Glutamatergic neuron (in vitro differentiated cells): ENCODE measurements at places on chromosomes 12 and 14.

- DNase-seq = no peak
These were observed 108.3 kb downstream of the CRADD start for GRCh38 chr12:93785249-93786010.

- DNase-seq = no peak
These were observed 30.8 kb downstream of the DEGS2 start for GRCh38 chr14:100128688-100129087.

GRCh38 chr14:100336618-100337530, 13.7 kb downstream of the SLC25A47 start:
- DNase-seq = no peak

GRCh38 chr12:131357920-131358319, 353.0 kb upstream of the SFSWAP start:
- DNase-seq = no peak

- DNase-seq = no peak
These were observed 50.0 kb downstream of the PPFIBP1 start for GRCh38 chr12:27573972-27574371.

DNA sequence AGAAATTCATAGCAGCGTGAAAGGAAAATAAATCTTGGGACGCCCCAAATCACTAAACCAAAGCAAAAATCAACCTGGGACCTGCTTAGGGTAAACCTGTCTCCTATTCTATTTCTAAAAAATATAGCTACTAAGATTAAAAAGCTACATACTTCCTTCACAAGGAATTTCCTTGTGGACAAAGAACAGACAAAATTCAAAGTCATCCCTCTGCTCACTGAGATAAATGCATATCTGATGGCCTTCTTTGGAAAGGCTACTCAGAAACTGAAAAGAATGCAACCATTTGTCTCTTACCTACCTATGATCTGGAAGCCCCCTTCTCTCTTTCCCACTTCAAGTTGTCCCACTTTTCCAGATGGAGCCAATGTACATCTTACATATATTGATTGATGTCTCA, 93.0 kb upstream of the CNOT2 start:
- DNase-seq = no peak

DNA sequence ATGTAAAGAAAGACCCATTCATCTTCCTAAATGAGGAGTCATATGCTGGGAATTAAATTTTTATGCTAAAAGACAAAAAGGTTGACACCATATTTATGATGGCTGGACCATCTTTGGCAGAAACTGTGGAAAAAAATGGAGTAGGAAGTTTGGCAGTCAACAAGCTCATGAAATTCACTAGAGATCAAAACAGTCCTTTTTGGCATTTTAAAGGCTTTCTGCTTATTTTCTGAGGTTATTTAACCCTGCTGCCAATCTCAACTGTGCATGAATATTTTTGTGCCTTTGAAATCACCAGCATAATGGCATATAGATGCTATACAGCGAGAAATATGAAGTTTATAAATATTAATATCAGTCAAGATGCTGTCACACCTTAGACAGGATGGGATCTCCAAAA, 399.5 kb downstream of the PDZRN4 start:
- DNase-seq = no peak

- no peak for DNase-seq
These were observed 10.0 kb upstream of the AMHR2 start for GRCh38 chr12:53413485-53414204.

GRCh38 chr14:37711831-37712475, 116.5 kb downstream of the TTC6 start:
- DNase-seq = no peak

DNA sequence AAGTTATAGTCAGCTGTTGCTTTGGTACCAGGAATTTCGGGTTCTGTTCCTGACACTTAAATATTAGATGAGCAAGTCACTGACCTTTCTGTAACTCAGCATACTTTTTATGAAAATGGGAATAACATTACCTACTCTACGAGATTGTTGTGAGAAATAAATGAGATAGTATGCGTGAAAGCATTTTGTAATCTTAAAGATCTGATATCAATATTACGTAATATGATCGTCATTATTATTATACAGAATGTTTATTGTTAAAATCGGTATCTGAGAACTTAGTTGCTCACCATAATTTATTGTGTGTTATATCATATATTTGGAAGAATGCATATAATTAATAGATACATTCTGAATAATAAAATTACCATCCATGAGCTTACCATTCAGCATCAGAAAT, 6.1 kb upstream of the NECAP1 start:
- no peak for DNase-seq

- DNase-seq = peak; percentile 62
These were observed at the start of gene NID2 for GRCh38 chr14:52068615-52069306. Gene NID2, minus strand, starts transcription at chr14:52069059. Its CDS starts 65 bp downstream, at chr14:52068994.

DNA sequence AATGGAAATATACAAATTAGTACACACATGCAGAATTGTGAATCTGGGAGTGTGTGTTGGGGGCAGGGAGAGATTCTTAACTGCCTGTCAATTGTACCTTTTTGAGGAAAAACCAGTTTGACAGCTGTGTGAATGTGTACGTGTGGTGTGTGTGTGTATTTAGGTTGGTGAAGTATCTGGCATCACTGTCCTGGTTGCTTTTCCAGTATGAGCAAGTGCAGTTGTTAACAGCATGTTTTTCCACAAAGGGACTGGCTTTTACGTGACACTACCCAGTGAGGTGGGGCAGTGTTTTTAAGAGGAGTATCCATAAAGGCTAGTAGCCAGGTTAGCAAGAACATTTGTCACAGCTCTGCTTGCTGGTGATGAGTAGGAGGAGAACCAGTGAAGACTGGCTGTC, 56.1 kb downstream of the DAAM1 start:
- DNase-seq = no peak
